ENCODE measurements at places on chromosomes 1 and 21. TPM values are rescaled to one million over a fixed set of nuclear protein-coding genes. Genes with fewer than 3 reads are reported as not detected.

TMPRSS15 gene
- total RNA-seq = not detected

LHX4 gene
- total RNA-seq = 2.0 TPM

ARHGAP30 gene
- total RNA-seq = 0.13 TPM

CHD5 gene
- 0.99 TPM for total RNA-seq

OR2T2 gene
- not detected for total RNA-seq

DNA sequence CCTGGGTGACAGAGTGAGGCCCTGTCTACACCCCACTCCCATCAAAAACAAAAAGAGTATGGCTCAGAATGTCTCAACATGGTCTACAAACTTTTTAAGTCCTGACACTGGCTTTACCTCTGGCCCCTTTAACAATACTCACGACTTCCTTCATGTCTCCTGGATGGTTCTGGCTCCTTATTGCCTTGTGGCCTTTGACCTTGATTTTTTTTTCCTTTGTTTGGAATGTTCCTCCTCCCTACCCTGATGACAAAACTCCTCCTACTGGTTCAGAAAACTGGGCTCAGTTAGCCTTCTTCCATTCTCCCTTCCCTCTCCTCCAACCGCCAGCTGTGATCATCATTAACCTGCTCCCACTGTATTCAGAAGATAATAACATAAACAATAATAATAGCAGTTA lies 4.6 kb upstream of the SOAT1 start:
- no peak for DNase-seq

DNA sequence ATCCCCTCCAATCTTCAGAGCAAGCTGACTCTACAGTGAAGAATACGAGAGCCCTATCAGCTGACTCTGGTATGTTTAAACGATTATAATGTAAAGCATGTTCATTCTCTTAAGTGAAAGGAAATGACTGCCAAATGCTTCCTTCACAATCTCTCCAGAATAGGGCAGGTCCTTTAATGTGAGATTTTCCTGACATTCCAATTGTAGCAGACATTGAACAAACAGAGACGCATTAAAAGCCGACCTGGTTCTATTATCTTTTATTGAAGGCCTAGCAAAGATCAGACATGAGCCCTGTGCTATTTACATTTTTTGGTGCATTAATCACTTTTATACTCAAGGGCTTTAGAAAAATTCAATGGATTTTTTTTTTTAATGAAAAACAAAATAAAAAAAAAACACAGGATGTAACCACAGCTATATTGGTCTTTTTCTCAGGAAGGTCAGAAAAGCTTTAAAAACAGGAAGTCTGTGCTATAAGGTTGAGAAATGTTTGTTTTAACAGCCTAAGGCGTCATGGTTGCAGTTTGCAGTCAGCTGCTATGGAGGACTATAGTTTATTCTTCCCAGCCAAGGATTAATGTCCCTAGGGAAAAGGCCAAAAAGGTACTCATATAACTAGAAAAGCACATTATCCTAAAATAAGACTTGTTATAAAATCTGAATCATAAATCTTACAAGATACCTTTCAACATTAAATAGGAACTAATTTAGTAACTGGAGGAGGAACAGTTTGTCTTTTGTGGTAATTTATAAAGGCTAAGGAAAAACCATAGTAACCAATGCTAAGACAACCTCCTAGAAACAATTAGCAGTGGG lies 104.8 kb downstream of the RERE start:
- DNase-seq = no peak

DNA sequence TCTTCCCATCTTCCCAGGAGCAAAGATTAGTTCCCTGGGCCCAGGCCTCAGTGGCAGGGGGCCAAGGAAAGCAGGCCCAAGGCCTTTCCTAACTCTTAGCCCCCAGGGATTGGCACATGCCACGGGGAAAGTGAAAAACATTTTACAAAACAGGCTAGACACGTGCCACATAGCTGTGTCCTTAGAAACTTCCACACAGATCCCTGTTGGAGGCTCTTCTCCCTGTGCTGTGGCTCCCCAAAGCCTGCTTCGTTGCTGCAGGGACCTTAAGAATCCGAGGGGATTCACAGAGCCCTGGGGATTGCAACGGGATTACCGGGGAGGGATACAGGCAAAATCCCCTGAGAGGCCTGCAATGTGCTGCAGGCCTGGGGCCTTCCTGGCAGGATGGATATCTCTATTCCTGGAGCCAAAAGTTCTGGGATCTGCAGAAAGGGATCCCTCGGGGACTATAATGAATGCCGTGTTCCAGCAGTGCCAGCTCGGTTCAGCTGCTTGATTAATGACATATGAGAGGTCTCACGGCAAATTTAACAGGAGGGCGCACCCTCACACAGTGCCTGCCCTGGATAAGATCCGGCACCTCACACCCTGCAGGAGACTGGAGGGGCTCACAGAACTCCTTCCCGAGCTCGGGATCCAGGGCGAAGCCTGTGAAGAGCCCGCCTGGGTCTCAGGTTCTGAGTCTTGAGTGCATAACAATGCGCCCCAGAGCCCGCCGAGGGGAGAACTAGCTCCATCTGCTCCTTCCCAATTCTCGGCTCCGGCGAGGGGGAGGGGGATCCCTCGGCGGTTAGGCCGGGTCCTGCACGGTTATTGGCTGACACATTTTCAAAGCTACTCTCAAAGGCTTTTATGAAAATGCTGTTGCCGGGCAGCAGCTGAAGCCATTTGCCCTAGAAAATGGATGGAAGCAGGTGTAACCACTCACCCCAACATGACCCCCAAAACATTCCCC lies 15.3 kb upstream of the RGS8 start:
- peak; percentile 87 for DNase-seq

Measured in H9 (cell line).